ENCODE measurements at places on chromosomes 2 and 18.

- no peak for DNase-seq
Observed at GRCh38 chr2:20205915-20206524, 18.9 kb downstream of the SDC1 start.

DNA sequence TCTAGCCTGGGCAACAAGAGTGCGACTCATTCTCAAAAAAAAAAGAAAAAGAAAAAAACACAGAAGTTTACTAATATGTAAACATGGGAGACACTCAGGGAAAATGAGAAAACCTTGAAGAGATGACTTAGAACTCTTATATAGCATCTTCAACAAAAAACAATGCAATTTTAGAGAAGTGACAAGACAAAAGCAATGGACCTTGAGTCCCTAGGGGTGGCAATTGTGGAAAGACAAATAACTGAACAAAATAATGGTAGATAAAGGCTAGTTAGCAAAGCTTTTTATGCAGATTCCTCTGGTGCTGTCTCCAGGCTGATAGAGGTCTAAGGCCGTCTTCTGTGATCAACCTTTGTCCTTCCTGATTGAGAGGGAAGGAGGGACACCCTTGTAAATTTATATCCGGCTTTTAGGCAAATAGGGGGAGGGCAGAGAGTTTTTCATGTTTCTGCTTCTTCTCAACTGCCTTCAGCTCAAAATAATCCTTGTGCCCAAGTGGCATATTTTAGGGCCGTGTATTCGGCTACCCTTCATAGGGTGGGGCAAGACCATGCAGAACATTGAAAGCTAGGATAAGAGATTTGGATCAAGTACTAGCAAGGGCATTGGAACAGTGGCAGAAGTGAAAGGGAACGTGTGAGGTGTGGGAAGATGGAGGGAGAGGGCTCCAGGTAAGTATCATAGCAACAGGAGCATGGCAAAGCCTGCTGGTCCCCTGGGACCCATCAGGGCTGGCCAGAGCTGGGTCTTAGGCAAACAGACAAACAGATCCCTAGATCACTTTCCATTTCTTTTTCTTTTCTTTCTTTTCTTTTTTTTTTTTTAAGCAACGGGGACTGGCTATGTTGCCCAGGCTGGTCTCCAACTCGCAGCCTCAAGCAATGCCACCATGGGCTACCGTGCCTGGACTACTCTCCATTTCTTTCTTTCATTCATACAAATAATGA is 116.2 kb upstream of the STPG4 start:
- no peak for DNase-seq

GRCh38 chr18:7604361-7604760 is 37.2 kb downstream of the PTPRM start:
- no peak for DNase-seq

- DNase-seq: no peak
Observed at GRCh38 chr2:5195636-5196035, 496.5 kb upstream of the SOX11 start.

GRCh38 chr18:12092398-12093229 is 1.0 kb upstream of the ANKRD62 start:
- DNase-seq: no peak

DNA sequence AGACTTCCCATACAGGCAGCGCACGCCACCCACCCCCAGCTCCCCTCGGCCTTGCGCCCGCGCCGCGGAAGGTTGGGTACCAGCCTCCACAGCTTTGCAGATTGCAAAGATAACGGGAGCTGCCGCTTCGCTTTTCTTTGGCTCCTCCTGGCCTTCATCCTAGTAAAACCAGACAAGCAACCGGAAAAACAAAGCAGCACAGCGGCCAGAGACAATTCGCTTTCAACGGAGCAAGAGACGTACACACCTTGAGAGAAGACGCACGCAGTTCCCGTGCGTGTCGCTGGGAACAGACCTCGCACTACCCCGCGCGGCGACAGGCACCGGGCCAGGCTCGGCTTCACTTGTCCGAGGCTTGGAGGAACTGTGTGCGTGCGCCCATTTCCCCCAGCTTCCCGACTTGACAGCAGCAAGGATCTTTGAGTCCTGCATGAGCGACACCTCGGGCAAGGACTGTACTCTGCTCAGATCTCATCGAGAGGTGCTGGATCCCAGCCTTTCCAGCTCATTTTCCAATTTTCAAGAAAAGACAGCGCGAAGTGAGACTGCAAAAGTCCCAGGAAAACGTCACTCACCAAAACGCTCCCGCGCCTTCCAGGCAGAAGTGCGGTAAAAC is 964 bp downstream of the ZBTB7C start:
- no peak for DNase-seq
